ENCODE measurements at places on chromosomes 6 and 20.

DNA sequence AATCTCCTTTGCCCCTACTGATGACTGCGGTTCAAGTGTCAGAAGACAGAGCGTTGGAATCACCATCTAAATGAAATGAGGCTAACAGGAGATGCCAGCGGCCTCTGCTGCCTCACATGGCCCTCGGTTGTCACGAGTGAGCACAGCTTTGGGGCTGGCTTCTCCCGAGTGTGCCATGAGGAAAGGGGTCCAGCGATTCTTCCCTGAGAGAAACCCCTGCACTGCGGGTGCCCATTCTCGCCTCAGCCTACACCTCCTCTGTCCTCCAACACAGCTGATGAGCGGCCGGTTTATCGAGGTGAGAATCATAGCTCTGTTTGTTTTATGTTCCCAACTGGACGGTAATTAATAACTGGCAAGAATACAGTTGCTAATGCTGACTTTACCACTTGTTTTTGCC is 144.7 kb upstream of the RPS6KA2 start:
- no peak for DNase-seq

- no peak for DNase-seq
These were observed 42.5 kb downstream of the SLC24A3 start for GRCh38 chr20:19254956-19255355.

GRCh38 chr20:14344746-14345145 is 7.3 kb upstream of the FLRT3 start:
- no peak for DNase-seq

- peak; percentile 86 for DNase-seq
These were observed 302.7 kb upstream of the ZFP64 start for GRCh38 chr20:52494244-52494643.

GRCh38 chr6:90003941-90004340 is 109.7 kb downstream of the GJA10 start:
- peak; percentile 70 for DNase-seq

- no peak for DNase-seq
These were observed 181.9 kb downstream of the ZFAND3 start for GRCh38 chr6:38001386-38001785.

DNA sequence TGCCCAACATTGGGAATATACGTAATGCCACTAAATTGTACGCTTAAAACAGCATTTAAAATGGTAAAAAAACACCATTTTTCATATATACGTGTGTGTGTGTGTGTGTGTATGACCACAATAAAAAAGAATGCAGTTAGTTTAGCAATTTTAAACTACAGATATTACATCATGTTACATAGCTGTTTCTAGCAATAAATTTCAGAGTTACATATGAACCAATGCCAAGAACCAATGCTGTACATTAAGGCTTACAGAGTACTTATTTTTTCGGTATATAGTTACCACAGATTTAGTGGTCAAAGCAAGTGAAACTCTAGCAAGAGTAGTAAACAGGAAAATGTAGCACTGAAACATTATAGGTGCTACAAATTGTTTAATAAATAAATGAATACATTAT is 119.3 kb downstream of the PDE10A start:
- no peak for DNase-seq

- DNase-seq: no peak
These were observed 14.9 kb upstream of the RFPL4B start for GRCh38 chr6:112332274-112332673.

GRCh38 chr6:14934013-14934412 is 311.9 kb upstream of the JARID2 start:
- DNase-seq: no peak

GRCh38 chr6:43723737-43724295 is 36.2 kb upstream of the MRPS18A start:
- peak; percentile 68 for DNase-seq

GRCh38 chr20:51767867-51768758 is at the start of gene ATP9A:
Gene ATP9A, minus strand, starts transcription at chr20:51768390. Its CDS starts 21 bp downstream, at chr20:51768369.
- peak; percentile 70 for DNase-seq

GRCh38 chr6:138161088-138161337 is 726 bp upstream of the ARFGEF3 start:
- DNase-seq: no peak

DNA sequence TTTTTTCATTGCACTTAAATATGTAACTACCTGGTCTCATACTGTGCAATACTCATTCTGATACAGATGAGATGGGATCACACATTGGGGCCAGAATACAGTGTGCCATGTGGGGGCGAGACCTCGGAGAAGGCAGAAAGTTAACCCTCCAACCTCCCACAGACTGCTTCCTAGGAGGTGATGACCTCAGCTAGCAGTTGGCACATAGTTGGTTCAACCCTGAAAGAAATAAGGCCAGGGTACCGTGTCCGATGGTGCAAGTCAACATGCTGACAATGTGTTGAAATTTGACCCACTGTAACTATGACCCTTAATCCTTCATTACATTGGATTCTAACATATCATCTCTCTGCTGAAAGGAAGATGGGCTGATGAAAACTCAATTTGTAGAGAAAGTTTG is 61.9 kb downstream of the GJA10 start:
- DNase-seq: no peak

DNA sequence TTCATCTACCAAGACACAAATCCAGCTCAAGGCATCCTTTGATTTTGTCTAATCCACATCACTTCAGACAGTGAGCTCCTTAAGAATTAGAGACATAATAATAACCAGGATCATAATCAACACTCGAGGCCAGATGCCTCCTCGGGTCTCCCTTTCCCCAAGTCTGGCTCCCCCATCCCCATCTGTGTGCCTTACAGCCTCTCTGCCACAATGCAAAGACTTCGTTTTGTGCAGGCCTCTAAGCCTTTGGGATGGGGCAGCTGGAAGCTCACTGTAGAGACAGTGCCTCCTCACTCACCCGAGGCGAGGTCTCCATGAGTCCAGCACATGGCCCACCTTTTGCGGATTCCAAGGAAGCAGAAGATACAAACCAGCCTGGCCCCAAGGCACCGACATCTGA is 30.3 kb downstream of the LRFN2 start:
- DNase-seq: no peak

DNA sequence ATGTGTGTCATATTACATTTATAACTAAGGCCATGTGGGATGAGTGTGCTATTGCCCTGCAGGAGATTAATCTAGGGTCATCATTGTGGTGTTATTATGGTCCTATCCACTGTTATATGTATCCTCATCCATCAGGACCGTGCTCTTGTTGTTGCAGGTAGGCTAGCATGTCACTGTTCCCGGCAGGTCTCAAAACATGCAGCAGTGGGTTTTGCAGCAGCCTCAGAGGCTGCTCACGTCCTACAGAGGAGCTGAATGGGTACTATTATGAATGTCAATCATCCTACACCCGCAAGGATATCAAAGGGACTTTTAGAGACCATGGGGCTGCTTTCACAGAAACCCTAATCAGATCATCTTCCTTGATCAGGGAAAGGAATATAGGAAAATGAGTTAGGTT is 318.2 kb downstream of the SAMD5 start:
- DNase-seq: no peak

- no peak for DNase-seq
These were observed 344.5 kb downstream of the KIF16B start for GRCh38 chr20:16228722-16229121.

- peak; percentile 2 for DNase-seq
These were observed 418.0 kb upstream of the IMPG1 start for GRCh38 chr6:76490456-76490855.

DNA sequence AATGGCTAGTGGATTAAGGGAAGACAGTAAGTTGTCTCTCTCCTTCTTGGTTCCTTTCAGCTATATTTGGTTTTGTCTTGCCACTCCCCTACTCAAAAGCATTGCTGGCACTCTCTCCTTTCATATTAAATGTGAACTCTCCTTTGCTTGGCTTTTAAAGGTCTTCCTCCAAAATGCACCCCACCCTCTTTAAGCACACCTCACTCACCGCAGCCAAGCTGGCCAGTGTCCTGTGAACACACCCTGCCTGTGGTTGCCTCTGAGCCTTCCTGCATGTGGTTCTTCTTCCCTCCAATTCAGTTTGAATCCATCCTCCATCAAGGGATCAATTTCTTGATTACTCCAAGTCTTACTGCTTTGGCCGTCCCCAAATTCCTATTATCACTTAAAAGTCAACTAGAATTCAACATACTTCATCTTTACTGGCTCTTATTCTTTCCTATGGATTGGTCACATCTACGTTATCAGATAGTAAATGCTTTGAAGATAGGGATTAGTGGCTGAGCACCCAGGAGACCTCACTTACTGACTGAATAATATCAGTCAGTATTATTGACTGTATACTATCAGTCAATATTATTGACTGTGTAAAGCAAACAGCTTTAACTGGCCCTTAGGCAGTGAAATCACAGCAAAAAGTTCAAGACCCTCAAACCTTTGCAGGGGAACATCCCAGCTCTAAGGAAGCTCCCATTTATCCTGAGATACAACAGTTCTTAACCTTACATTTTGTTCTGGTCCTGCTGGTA is 41.6 kb upstream of the SPDEF start:
- no peak for DNase-seq

DNA sequence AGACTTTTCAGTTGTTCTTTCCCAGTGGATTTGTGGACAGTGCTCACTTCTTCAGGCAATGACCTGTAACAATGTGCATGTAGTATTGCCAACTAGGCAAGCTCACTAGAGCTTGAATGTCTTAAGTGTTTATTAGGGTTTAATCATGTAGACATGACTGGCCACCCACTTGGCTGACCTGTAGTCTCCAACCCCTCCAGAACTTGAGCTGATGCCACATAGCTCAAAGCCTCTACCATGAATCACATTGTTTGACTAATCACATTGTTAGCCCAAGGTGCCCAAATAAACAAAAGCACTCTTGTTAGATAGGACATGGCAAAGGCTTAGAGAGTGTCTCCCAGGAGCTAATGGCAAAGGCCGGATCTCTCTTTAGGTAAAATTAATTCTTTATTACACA is 272.7 kb downstream of the GRIK2 start:
- peak; percentile 85 for DNase-seq

- no peak for DNase-seq
These were observed 9.6 kb downstream of the TTPAL start for GRCh38 chr20:44485078-44485829.

DNA sequence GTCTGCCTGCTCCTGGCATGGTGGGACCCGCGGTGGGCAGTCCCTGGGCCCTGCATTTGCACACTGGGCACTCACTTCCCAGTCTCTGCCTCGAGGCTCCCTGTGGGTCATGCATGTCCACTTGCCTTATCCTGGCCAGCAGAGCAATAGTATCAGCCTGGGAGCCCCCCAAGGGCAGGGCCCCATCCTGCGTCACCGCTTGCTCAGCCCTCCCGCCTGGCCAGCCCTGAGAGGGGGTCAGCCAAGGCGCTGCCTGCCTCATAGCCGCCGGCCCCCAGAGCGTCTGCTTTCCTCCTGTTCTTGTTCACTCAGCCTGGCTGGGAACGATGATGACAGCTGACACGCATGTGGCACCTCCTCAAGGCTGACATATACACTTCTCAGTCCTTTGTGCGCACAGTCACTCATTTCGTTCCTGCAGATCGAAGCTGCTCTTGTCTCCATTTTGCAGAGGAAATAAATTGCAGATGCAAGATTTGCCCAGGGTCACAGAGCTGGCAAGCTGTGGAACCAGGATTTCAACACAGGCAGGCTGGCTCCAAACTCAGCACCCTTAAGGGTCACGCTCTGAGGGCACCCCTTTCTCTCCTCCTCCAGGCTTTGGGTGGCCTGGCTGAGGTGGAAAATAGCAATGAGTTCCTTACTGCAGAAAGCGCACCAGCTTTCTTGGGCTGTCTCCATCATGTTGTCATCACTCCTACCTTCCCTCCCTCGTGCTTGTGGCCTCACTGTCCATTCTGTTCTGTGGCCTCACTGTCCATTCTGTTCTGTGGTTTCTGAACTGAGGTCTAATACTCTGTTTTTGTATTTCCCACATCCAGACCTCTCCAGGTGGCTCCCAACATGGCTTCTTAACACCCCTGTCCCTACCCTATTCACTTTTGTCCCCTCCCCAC is 17.2 kb downstream of the KCNK17 start:
- no peak for DNase-seq

GRCh38 chr20:32789896-32790750 is 27.9 kb downstream of the DNMT3B start:
- DNase-seq: peak; percentile 87

GRCh38 chr6:44497807-44498206 is 110.3 kb downstream of the CDC5L start:
- no peak for DNase-seq

GRCh38 chr6:10838794-10839333 is 525 bp upstream of the MAK start:
- DNase-seq: no peak

- peak; percentile 50 for DNase-seq
These were observed 100.1 kb upstream of the PRDM1 start for GRCh38 chr6:105985816-105986632.

GRCh38 chr6:42354702-42355101 is 97.0 kb downstream of the TRERF1 start:
- DNase-seq: no peak

DNA sequence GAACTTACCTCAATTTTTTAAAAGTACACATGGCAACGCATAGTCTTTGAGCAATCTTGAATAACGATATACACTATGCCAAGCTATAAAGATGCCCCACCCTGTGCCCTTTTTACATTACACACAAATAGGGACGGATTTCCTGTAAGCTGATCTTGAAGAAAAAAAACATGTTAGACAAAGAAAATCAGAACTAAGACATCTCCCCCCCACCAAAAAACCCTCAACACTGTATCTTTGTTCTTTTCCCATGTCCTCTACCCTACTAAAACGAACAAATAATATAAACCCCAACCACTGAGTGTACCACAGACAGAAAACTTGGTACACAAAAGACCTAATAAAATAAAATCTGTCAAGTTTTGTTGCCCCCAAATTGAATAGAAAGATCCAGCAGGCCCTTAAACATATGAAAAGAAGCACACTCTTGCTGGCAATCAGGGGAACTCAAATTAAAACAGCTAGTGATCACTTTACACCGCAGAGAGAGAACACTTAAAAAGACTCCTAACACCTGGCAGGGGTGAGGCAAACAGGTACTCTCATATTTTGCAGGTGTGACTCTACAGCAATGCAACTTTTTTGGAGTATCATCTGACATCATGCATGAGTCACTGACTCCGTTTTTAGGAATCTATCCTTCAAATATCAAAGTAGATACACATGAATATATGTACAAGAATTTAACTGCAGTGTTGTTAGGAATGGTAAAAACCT is 29.6 kb downstream of the BACH2 start:
- DNase-seq: no peak

DNA sequence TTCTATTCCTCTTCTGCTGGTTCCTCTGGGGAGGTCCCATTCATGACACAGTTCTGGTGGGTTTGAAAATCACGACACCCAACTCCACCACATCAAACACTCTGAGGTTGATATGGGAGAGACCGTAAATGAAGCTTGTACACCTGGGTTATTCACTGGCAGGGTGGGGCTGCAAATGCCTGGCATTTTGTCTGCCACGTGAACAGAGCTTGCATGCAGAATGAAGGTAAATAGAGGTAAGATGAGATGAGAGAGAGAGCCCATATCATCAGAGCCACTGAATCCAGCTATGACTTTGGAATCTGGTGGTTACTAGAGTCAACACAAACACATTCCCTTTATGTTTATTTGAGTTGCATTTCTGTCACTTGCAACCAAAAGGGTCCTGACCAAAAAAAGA is 97.4 kb downstream of the BANF2 start:
- DNase-seq: peak; percentile 21

- no peak for DNase-seq
These were observed 1.9 kb upstream of the PDYN start for GRCh38 chr20:1995531-1996310.
